GM12864 (cell line): ENCODE measurements at places on chromosomes 11 and 22.

GRCh38 chr11:127023991-127024390, 23.4 kb upstream of the KIRREL3 start:
- no peak for DNase-seq

GRCh38 chr22:20503816-20504215, 3.6 kb upstream of the MED15 start:
- no peak for DNase-seq

DNA sequence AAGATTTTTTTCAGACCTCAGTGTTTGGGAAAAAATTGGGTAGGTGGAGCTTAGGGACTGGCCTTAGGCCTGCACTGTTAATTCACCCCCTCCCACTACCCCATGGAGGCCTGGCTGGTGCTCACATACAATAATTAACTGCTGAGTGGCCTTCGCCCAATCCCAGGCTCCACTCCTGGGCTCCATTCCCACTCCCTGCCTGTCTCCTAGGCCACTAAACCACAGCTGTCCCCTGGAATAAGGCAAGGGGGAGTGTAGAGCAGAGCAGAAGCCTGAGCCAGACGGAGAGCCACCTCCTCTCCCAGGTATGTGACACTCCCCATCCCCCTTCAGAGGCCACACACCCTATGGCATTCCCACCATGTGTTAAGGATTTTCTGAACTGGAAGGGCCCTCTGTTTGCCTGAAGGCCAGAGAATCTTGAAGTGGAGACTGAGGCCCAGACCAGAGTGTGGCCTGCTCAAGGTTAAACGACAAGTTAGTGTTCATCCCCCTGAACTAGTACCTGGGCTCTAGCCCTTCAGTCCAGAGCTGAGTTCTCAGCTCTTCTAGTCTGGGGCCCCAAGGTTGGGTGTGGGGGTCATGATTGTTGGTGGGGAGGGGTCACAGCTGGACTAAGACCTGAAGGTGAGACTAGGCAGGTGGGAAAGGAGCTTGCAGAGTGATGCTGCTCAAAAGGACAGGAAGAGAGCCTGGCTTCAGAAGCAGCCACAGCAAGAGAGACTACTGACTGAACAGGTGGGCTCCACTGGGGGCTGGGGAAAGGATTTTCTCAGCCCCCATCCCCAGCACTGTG, 2.3 kb upstream of the FOLR1 start:
- DNase-seq, result no peak

DNA sequence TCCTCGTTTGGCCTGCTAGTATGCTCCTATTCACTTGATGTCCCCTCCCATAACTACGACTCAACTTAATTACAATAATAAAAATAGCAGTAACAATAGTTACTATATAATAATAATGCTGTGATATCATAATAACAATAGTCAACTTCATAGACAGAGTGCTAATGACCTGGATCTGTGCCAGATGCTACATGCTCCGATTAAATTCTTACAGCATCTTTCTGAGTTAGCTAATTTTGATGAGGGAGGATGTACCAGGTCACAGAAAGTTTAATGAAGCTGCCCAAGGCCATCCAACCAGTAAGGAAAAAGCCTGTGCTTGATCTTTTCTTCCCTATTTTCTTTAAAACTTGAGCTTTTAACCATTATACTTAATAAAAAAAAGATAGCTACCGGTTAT, 413.4 kb upstream of the LRRC4C start:
- no peak for DNase-seq

- no peak for DNase-seq
Measured at GRCh38 chr22:40449676-40450035, 79.3 kb downstream of the SGSM3 start.

DNA sequence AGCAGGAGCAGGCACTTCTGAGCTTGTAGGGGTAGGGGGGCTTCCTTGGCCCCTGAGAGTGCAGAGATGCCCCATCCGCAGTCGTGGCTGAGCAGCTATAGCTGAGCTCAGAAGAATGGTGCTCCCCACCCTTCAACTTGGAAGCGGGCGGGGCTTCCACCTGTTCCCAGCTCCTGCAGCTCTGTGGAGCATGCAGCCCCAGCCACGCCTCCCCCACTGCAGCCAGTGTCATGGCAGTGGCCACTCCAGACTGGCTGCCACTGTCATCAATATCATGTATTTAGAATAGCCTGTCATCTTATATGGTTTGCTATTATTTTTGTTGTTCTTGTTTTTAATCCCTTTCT, 213.1 kb downstream of the LRRC4C start:
- no peak for DNase-seq

DNA sequence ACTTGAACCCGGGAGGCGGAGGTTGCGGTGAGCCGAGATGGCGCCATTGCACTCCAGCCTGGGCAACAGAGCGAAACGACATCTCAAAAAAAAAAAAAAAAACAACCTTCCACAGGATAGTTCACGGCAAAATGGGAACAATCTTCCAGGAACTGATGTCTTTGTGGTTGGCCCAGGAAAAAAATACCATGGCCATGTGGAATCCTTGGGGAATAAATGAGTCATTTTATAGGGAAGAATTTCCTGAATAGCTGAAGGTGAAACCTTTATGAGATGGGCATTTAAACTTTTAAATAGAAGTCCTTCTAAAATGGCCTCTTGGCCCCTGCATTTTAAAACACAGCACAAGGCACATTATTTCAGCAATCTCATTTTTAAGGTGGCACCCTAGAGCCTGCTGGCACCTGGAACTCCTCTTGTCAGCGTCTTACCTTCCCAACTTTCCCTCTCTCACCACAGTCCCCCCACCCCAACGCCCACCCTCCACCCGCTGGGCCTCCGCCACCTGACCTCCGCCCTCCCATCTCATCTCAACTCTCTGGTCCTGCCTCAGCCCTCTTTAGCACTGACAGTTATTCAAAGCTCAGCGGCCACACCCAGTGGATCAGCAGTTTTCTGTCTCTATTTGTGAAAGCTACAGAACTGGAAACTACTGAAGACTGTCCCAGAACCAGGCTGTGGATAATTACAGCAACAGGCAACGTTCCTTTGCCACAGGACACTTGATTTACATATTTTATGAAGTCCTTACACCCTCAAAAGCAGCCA, 43.1 kb downstream of the SCGB1A1 start:
- DNase-seq, result no peak

DNA sequence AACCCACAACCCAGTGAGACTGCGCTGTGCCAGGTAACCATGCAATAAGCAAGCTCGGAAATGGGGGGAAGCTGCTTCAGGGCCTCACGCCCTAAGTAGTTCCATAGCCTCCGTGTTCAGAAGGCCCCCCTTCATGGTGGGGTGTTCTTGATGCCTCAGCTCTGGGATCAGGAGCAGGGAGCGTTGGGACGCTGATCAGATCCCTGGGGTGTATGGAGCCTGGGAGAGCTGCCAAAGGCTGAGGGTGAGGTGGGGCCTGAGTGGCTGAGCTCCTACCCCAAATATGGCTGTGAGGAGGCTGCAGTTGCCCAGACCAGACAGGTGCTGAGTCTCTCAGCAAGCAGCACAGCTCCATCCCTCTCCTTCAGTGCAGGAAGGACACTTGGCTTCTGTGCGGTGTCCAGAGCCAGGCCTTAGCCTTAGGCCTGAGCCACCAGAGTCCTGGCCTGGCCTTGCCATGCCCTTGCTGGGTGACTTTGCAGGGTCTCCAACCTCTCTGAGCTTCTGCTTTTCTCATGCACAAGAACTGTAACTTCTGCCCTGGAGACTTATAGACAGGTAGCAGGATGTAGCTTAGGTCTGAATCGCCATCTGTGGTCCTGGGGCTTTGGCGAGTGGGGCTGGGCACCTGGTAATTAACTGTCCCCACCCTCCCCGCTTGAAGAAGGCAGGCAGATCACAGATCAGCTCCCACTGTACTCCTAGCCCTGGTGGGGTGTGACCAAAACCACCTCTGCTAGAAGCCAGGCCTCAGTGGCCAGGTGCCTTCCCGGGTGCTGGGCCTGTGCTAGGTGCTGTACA, 5.3 kb downstream of the MMP11 start:
- no peak for DNase-seq
